ENCODE measurements at places on chromosomes 1 and 21.

- no peak for DNase-seq
Measured at GRCh38 chr1:109669246-109669948, 1.5 kb downstream of the GSTM2 start.

- DNase-seq, result no peak
Measured at GRCh38 chr1:231252336-231252735, 11.3 kb downstream of the GNPAT start.

- no peak for DNase-seq
Measured at GRCh38 chr1:169120066-169120465, 13.6 kb downstream of the ATP1B1 start.

DNA sequence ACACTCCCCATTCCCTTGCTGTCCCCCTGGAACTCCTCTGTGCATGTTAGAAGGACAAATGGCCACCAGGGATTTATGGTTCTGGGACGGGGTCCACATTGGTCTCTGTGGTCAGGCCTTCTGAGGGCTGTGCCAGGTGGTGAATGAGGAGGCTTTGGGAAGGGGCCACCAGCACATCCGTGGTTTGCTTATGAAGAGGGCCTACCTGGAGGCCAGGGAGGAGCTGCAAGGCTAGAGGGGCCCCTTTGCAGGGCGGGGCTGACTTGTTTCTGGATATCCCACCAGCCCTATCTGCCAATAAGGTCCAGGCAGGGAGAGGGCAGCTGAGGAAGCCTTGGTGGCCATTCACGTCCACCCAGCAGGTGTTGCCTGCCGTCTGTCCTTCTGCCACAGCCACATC, 24.9 kb downstream of the KCNA10 start:
- no peak for DNase-seq

- DNase-seq, result no peak
Measured at GRCh38 chr1:68542586-68542985, 45.7 kb upstream of the DEPDC1 start.

DNA sequence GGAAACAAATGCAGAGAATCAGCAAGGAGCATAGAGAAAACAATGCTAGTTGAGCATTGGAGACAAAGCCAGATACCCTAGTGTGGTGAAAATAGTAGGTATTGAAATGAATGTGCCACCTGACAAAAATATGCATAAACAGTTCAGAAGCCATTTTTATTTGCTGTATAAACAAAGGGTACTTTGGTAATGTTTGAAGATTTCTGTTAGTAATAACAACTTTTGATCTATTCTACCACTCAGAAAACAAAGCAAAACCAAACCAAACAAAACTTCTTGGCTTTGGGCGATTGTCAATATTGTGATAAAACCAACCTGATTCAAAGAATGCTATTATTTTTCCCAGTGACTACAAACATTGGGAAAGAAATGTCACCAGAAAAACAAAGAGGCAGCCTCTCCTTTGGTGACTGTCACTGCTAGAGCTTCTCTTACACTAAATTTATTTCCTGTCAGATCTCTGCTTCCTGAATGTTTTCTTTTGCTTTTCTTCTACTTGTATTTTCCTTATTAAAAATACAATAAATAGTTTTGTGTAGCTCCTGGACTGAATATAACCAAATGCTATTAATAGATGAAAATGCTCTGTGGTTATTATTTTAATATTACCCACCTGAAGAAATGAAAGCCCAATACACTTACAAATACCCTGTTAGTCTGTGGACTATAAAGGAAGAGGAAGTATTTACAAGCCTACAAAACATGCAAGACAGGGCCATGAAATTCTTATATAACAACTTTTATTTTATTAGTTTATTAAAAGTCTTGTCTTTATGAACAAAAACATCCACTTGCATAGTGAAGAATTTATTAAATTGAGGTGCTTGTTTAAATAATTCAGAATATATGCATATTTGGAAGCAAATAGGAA, 5.7 kb downstream of the ATP6V1G3 start:
- DNase-seq, result no peak

GRCh38 chr1:175927944-175928343, 184.5 kb upstream of the TNR start:
- no peak for DNase-seq

GRCh38 chr1:74396462-74396861, 115.9 kb downstream of the LRRC53 start:
- no peak for DNase-seq

GRCh38 chr21:16074950-16075489, 345.2 kb downstream of the USP25 start:
- DNase-seq, result no peak

- DNase-seq, result no peak
Measured at GRCh38 chr1:44073528-44073927, 42.3 kb upstream of the SLC6A9 start.

Data from stimulated activated CD4-positive, alpha-beta T cell treated with anti-CD3 and anti-CD28 coated beads, Interleukin-12 subunit alpha, Interleukin-12 subunit beta, amount 100 ng/mL, for 48 hours (primary cell).